T-helper 2 cell (primary cell): ENCODE measurements at places on chromosomes 4 and X.
A peak's percentile ranks its signal among the peaks of the same experiment; 100 is the strongest.

DNA sequence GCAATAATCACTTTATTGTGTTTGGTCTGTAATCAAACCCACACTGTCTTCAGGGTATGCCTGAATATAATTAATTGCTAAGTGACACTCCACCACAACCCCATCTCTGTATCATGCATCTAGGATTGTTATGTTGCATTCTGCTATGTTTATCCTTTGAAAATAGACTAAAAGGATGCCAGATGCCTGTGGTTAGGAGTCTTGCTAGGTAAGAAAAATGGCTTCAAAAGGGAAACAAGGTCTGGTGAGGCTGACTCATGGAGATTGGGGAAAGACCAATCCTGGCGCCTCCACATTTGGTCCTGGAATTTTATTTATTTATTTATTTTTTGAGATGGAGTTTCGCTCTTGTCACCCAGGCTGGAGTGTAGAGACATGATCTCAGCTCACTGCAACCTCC is 360.5 kb upstream of the SLC7A11 start:
- no peak for DNase-seq

GRCh38 chr4:80202741-80203553 is 5.6 kb downstream of the PRDM8 start:
- DNase-seq = peak; percentile 85

DNA sequence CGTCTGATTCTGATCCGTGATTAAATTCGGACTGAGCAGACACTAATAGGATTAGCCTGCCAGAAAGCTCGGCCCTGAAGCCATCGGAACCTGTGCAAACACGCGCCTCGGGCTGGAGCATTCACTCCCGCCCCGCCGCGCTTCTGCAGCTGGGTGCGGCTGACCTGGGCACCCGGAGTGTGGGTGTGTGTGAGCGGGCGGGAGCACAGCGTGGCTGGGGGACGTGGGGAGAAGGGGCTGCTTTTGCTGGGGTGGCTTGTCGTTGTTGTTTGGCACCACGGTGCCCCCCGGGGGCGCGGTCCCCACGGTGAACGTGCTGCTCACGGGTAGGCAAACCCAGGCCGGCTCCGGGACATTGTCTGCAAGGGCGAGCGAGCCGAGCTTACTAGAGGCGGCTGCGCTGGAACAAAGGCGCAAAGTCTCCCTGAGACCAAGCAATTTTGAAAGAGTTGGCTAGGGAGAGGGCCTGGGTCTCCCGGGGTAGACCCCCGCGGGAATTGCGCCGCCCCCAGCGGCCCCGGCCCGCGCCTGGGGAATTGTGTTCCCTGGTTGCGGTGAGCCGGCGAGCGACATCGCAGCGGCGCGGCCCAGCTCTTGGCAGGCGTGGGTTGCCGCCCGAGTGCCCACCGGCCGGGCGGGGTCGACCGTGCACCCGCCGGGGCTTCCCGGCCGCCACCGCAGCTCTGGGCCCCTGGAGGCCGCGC is 1.4 kb downstream of the MAMLD1 start:
- DNase-seq = peak; percentile 18

DNA sequence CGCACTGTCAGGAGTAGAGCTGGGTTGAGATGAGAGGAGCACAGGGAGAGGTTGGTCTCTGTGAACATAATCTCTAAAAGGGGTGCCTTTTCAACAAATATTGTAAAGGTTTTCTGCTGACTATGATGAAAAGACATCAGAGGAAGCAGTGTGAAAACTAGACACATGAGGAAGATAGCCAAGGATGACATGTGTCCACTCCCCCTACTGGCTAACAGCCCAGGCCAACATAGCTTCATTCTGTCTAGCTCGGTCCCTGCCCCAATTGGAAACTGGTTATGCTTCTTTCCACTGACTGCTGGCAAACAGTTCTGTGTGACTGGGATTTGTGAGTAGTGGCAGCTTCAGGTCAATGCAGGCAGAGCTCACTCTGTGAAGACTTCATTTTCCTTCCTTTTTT is 115.4 kb upstream of the ESX1 start:
- no peak for DNase-seq

GRCh38 chrX:153761863-153762262 is 2.2 kb upstream of the PLXNB3 start:
- no peak for DNase-seq

DNA sequence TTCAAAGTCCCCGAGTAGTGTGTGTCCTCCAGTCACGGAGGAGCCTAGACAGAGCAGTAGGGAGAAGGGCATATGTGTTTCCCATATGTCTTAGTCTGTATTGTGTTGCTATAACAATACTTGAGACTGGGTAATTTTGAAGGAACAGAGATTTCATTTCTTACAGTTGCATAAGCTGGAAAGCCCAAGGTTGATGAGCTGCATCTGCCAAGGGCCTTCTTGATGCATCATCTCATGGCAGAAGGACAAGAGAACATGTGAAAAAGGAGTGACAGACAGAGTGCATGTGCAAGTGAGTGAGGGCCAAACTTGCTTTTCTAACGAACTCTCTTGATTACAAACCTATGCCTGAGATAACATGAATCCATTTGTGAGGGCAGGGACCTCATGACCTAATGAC is 243.4 kb downstream of the ARHGAP10 start:
- DNase-seq = no peak

GRCh38 chrX:107742700-107743191 is 32.8 kb downstream of the TSC22D3 start:
- no peak for DNase-seq

- DNase-seq = no peak
Observed at GRCh38 chr4:28209371-28209924, 1348.8 kb downstream of the STIM2 start.

- DNase-seq = no peak
Observed at GRCh38 chr4:152408514-152409327, 127.2 kb downstream of the FBXW7 start.

- DNase-seq = no peak
Observed at GRCh38 chrX:3514996-3515395, 168.5 kb upstream of the MXRA5 start.

- no peak for DNase-seq
Observed at GRCh38 chr4:2179717-2180116, 62.2 kb downstream of the HAUS3 start.

DNA sequence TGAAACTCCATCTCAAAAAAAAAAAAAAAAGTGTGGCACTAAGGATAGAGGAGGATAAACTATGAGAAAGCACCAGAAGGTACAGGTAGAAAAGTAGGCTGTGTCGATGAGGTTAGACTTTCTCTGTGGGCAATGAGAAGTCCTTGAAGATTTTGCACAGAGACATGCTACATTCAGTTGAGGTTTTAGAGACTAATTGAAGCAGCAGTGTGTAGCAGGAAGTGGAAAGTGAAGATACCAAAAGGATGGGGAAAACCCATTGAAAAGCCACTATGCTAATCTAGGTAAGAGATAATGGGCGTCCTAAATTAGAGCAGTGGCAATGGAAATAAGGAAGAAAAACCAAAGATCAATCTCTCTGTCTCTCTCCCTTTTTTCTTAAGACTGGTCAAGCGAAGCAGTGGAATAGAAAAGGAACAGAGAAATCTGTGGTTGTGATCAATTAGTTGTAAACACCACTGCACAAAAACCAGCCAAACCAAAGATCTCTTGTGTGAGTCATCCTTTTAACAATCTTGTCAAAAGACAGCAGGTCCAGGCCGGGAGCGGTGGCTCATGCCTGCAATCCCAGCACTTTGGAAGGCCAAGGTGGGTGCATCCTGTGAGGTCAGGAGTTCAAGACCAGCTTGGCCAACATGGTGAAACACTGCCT is 3.5 kb downstream of the SPINK2 start:
- no peak for DNase-seq

GRCh38 chr4:13476915-13477314 is 7.2 kb downstream of the RAB28 start:
- peak; percentile 92 for DNase-seq

GRCh38 chr4:168540503-168541265 is 43.8 kb downstream of the PALLD start:
- no peak for DNase-seq

GRCh38 chrX:25527156-25527555 is 511.4 kb upstream of the ARX start:
- DNase-seq = no peak

DNA sequence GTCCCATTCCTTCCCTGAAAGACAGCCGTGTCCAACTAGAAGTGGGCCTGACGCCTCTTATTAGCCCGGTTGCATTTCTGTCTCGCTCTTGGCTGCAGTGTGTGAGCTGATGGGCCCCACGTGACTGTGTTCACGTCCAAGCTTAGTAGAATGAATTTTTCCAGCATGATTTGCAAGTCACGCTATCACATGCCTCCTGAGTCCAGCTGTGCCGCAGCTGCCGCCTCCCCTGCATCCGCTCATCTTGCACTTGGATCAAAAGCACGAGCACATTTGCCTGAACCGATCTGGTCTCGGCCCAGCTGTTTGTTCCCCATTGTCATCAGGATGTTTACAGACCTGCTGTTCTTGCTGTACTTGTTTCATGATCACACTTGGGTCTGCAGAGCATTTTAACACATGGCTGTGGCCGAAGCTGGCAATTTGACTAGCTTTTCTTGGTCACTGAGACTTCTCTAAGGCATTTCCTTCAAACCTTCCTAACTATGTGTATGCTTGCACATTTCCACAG is 126.5 kb downstream of the KIT start:
- DNase-seq = no peak

- peak; percentile 63 for DNase-seq
Observed at GRCh38 chr4:78661921-78662521, 110.5 kb downstream of the ANXA3 start.

- DNase-seq = no peak
Observed at GRCh38 chrX:113384628-113385027, 544.0 kb upstream of the AMOT start.

GRCh38 chrX:21975812-21976211 is 35.3 kb downstream of the SMS start:
- DNase-seq = no peak

DNA sequence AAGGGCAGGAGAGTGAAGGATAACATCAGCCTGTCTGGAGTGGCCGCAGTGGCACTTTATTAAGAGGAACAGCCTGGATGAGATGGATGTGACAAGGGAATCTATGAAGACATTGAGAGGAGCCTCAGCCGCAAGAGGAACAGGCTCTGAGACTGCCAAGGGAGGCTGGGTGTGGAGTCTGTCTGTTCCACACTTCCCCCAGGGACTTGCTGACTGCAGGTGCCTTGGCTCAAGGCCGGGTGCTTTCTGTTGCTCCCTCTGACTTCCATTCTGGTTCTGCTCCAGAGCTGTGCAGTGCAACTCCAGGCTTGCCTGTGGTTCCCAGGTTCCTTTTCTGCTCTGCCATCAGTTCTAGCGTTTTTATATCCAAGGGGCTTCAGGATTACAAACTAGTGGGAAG is 54.6 kb downstream of the FRMPD3 start:
- no peak for DNase-seq

DNA sequence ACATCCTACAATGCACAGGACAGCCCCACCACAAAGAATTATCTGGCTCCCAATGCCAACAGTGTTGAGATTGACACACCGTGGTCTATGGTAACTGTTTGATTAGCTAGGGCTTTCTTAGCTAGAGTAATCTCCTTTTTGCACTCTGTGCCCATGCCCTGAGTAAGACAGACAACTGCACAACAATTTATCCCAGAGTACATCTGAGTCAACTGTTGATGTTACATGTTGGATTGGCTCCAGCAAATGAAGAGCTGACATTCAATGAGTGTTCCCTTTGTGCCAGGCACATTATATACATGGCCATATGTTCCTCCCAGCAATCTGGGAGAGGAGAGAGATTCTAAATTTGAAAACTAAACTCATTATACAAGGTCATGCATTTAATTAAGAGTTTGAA is 3.9 kb upstream of the FAM9C start:
- DNase-seq = no peak

DNA sequence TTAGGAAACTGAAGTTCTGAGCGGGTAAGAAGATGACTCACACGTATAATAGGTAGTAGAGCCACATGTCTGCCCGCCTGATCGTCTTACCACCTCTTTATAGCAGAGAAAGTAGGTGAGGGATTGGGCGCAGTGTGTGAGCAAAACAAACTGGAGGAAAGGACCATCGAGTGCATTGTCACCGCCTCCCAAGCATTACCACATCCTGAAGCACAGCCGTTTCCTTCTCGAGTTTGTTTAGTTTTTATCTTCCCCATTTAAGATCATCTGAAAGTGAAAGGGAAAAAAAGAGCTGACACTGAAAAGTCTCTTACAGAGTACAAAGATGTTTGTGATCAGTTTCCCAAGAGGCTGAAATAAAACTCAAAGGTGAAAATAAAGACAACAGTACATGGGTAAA is 14.8 kb downstream of the PDK3 start:
- peak; percentile 97 for DNase-seq

DNA sequence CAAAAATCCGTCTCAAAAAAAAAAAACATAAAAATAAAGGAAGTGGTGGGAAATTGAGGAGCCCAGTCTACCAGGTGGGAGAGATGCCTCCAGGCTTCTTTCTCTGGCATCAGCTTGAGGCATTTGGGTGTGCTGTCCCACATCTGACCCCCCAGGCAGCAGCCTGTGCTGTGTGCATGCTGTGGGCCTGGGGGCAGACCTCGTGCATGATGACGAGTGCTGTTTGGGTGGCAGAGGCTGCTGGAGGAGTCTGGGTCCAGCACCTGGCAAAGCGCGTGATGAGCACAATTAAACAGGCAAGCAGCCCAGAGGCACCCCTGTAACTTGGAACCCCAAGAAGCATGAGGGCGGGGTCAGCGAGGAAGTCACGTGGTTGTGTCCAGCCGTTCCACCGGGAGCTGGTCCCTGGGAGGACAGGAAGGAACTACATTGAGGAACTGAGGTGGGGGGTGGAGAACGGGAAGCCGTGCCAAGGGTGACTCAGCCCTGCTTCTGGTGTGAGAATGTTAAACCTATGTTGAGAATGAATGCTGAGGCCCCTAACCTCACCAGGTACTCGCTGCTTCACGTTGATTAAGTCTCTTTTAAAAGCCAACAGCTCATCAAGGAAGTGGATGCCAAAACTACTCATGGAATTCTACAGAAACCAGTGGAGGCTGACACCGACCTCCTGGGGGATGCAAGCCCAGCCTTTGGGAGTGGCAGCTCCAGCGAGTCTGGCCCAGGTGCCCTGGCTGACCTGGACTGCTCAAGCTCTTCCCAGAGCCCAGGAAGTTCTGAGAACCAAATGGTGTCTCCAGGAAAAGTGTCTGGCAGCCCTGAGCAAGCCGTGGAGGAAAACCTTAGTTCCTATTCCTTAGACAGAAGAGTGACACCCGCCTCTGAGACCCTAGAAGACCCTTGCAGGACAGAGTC is 6.1 kb downstream of the TACC3 start:
- DNase-seq = no peak

DNA sequence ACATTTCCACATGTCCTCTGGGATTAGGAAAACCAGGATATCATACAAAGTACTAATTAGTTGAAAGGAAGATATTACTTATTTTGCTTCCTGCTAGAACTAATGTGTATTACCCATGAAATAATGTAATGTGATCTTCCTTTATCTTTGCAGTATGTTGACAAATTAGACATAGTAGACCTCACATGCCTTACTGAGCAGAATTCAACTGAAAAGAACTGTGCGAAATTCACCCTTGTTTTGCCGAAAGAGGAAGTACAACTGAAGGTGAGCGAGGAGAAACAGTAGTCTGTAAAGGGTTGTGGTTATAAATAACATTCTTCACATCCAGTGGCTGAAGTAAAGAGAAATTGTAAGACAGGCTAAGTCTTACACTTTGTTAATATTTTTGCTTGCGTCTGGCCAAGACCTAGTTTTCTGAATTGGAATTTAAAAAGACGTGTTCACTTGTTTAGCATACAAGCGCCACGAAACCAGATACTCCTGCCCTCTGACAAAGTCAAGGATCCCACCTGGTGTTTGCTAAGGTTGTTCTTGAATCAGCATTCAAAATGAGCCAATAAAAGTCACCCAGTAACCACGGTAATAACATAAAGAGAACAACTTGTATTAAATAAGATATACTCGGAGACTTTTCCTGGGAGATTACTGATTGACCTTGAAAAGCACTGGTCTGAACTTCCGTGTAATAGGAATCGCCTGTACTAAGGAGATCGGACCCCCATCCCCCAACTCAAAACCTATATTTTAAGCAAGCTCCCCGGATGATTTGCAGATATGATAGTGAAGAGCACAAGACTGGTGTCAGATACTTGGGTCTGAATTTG is 16.9 kb downstream of the STAP1 start:
- DNase-seq = no peak
